ENCODE measurements at places on chromosomes 6 and 20.
A peak's percentile ranks its signal among the peaks of the same experiment; 100 is the strongest.

DNA sequence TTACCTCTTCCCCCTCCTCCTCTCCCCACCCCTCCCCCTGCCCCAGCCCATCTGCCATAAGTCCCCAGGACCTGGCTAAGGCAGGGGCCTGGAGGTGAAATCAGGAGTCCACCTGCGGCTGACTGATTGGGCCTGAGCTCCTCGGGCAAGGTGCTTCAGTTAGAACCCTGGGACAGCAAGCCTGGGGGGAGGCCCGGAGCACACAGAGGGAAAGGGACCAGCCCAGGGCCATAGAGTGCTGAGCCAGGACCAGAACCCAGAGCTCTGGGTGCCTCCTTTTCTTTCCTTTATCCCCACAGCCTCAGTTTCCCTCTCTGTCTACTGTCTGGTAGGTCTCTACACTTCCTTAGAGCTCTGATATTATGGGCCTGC, 35.7 kb upstream of the VEGFA start:
- DNase-seq, result no peak

GRCh38 chr20:35768731-35769664, 2.8 kb upstream of the PHF20 start:
- peak; percentile 96 for DNase-seq

- DNase-seq, result no peak
Measured at GRCh38 chr20:1294497-1294896, 28.4 kb downstream of the SNPH start.

GRCh38 chr20:34980543-34981233, 25.0 kb downstream of the MYH7B start:
- DNase-seq, result no peak

- no peak for DNase-seq
Measured at GRCh38 chr20:43840382-43841070, 74.1 kb upstream of the TOX2 start.

Data from COLO829 (cell line).